ENCODE measurements at places on chromosomes 2 and 18.

DNA sequence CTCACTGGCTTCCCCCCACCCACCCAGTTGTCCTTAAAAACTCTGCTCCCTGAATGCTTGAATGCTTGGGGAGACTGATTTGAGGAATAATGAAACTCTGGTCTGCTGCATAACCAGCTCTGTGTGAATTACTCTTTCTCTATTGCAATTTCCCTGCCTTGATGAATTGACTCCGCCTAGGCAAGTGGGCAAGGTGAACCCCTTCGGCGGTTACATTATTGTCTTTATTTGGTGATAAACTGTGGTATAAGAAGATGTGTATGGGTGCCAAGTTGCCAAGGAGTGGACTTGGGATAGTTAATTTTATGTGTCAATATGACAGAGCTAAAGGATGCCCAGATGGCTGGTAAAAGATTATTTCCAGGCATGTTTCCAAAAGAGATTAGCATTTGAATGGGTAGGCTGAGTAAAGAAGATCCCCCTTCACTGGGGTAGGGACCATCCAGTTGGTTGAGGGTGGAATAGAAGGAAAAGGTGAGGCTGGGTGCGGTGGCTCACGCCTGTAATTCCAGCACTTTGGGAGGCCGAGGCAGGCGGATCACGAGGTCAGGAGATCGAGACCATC, 98.5 kb upstream of the HAAO start:
- no peak for DNase-seq

GRCh38 chr2:20513946-20514345, 67.1 kb downstream of the RHOB start:
- no peak for DNase-seq

DNA sequence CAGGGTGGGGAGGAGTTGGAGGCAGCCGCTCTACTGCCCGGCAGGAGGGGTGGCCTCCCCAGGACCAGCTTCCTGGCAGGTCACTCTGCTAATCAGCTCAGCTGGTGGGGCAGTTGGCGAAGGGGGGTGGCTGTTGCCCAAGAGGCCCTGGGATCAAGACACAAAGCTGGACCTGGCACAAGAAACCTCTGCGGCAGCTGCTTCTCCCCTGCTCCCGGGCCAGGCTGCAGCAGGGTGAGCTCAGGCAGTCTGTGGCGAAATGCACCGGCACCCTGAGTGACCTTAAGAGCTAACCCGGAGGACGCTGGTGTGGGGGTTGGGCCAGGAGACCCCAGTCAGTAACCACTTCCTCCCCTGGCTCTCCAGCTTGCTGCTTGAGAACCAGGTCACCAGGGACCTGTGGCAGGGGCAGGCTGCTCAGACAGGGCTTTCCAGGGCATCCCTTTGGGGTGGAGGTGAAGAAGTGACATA, 31.1 kb downstream of the TOGARAM2 start:
- DNase-seq: peak; percentile 38

DNA sequence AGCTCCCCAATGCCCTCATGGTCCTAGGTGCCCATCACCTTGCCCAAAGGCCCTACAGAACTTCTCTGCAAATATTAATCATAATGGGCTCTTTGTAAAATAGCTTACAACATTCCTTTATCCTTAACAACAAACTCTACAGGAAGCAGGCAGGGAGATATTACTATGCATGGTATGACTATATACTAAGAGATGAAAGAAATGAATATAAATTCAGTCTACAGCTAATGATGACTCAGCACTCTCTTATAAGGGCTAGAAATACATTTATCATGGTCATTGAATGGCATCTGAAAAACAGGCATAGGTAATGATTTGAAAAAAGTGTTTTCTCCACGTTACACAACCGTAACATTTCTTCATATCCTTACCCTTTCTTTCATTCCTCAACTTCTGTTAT, 254.8 kb upstream of the DSEL start:
- no peak for DNase-seq

- DNase-seq: no peak
Measured at GRCh38 chr2:182038576-182038975, 52.9 kb downstream of the PPP1R1C start.

- DNase-seq: no peak
Measured at GRCh38 chr2:8633186-8633734, 48.6 kb upstream of the ID2 start.

- DNase-seq: no peak
Measured at GRCh38 chr2:239876948-239877289, 148.2 kb downstream of the NDUFA10 start.

DNA sequence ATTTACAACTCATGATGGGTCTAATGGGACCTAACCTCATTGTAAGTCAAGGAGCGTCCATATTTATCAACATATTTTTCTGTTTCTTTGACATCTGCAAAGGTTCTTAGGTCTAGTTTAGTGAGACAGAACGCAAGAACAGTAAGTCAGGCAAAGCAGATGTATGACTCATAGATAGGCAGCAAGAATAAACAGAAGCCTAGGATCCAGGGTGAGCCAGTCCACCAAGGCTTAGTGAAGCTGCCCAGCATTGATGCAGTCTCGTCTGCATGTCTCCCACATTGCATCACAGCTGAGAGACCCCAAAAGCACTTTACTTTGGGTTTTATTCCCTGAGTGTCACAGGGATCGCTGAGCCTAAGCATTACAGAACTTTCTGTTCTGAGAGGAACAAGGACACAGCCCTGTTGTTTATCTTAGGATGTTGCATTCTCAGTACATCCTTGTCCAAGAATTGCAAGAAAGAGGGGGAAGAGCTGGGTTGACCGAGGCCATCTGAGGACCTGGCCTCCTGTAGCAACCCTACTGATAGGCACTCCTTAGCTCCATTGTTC, 29.6 kb upstream of the TMEM177 start:
- no peak for DNase-seq

- DNase-seq: peak; percentile 81
Measured at GRCh38 chr2:10124538-10125045, 2.1 kb downstream of the RRM2 start.

DNA sequence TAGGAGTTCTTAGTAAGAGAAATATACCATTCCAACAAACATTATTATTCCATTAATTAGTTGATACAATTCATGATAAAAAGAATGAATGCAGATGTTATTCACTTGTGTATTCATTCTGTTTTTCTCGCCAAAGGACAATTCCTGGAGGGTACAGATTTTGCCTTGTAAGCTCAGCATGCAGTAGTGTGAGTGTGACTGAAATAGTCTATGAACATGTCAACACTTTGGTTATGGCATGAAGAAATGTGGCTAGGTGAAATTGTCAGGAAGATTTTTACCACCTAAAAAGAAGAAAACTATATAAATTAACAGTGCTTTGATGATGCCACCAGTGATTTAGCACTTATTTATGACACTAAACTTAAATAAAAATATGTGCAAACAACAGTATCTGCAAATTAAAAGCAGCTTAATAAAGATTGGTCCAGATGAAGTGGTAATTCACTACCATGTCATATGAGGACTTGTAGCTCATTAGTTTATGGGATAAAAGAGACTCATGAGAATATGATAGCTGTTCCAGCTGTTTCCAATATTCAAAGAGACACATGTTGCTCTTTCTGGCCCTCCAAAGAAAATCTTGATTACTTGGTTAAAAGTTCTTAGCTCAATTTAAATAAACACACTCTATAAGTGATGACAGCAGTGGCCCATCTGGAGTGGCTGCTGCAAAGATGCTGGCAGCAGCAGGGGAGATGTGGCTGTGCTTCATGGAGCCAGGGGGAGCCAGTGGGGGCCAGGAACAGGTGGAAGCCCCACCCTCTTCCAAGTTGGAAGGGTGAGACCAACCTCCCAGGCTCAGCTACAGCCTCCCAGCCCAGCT, 165.0 kb downstream of the CDH19 start:
- no peak for DNase-seq

GRCh38 chr2:30631051-30631671, 176.1 kb downstream of the CAPN13 start:
- peak; percentile 30 for DNase-seq

- no peak for DNase-seq
Measured at GRCh38 chr2:63364866-63365265, 223.4 kb downstream of the WDPCP start.

GRCh38 chr2:216877085-216877484, 17.2 kb upstream of the TNP1 start:
- DNase-seq: no peak

- no peak for DNase-seq
Measured at GRCh38 chr18:76985156-76985950, 147.2 kb downstream of the MBP start.

- DNase-seq: no peak
Measured at GRCh38 chr2:209523867-209524266, 100.0 kb downstream of the MAP2 start.

- DNase-seq: no peak
Measured at GRCh38 chr2:127097841-127098651, 8.9 kb downstream of the BIN1 start.

- no peak for DNase-seq
Measured at GRCh38 chr2:118853651-118854291, 6.3 kb upstream of the EN1 start.

GRCh38 chr2:232013701-232014353, 52.3 kb downstream of the DIS3L2 start:
- DNase-seq: no peak

- no peak for DNase-seq
Measured at GRCh38 chr2:80255918-80256781, 48.4 kb downstream of the LRRTM1 start.

- DNase-seq: peak; percentile 23
Measured at GRCh38 chr2:98149333-98149697, 62.3 kb downstream of the VWA3B start.

- no peak for DNase-seq
Measured at GRCh38 chr18:54075689-54076088, 148.8 kb downstream of the MBD2 start.

- no peak for DNase-seq
Measured at GRCh38 chr2:194100201-194100600, 1556.8 kb upstream of the SLC39A10 start.

- no peak for DNase-seq
Measured at GRCh38 chr2:186771850-186772463, 77.0 kb downstream of the ZSWIM2 start.

GRCh38 chr2:196063773-196064172, 4.9 kb downstream of the DNAH7 start:
- DNase-seq: no peak

GRCh38 chr18:46299465-46300008, 195.4 kb downstream of the HAUS1 start:
- no peak for DNase-seq

DNA sequence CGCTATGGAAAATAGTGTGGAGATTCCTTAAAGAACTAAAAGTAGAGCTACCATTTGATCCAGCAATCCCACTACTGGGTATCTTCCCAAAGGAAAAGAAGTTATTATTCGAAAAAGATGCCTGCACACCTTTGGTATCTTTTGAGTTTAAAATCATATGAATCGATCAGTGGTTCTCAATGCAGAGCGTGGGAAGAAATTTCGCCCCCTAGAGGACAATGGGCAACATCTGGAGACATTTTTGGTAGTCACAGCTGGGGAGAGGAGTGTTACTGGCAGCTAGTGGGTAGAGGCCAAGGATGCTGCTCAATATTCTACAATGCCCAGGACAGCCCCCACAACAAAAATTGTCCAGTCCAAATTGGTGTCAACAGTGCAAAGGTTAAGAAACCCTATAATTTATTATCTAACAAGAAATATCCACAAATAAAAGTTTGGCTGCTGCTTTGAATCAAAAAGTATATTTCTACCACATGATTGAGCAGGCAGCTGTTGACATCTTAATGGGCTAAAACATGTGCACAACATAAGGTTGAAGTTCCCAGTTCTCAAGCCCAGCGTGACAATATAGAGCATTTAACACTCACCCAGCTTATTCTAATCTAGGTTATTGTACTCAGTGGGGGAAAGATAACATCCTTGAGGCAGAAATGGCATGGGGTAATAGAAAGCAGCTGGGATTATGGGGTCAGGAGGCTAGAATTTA, 425.7 kb downstream of the LRATD1 start:
- DNase-seq: peak; percentile 12

DNA sequence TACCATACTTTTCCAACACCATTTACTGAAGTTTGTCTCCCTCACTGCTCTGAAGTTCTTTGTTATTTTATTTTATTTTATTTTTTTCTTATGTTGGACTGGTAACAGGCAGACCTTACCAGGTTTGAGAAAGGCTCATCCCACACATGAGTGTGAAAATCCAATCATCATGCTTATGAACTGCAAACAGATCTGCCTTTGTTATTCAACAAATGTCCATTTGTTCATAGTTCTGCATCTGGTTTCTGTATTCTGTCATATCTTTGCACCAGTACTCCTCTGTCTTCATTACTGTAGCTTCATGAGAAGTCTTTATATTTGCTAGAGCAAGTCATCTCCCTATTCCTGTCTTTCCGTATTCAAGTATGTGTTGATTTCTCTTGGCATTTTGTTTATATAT, 5.3 kb downstream of the RNU2-63P start:
- no peak for DNase-seq

DNA sequence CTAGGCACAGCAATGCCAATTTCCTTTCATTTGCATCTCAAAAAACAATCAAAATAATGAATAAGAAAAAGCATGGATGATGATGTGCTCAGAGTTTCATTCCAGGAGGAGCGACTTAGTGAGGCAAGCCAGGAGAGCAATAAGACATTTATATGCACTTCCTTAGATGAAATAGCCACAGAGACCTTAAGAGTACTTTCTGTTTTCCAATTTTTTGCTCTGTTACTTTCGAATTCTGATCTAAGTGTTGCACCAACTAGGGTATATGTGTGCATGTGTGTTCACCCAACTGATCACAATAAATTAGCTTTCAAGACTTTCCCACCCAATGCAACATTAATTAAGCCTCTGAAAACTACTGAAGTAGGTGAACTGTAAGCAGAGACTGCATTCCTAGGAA, 709 bp downstream of the RAB27B start:
- DNase-seq: no peak

GRCh38 chr2:44102790-44103562, 65.7 kb upstream of the PPM1B start:
- DNase-seq: no peak

GRCh38 chr18:68533641-68534040, 181.3 kb downstream of the TMX3 start:
- DNase-seq: no peak

GRCh38 chr2:173664513-173664910, 300.7 kb downstream of the SP3 start:
- DNase-seq: no peak
